ENCODE measurements at places on chromosomes 16 and 17. TPM values are rescaled to one million over a fixed set of nuclear protein-coding genes. Genes with fewer than 3 reads are reported as not detected.
A peak's percentile ranks its signal among the peaks of the same experiment; 100 is the strongest.

The HAP1 gene
- 0.12 TPM for total RNA-seq

- peak; percentile 66 for DNase-seq
Measured at GRCh38 chr16:19130852-19131824, 17.4 kb downstream of the ITPRIPL2 start.

- no peak for DNase-seq
Measured at GRCh38 chr17:78231991-78232858, 794 bp downstream of the TMEM235 start.

- no peak for DNase-seq
Measured at GRCh38 chr17:17186551-17187505, 19.3 kb downstream of the PLD6 start.
